ENCODE measurements at places on chromosomes 2 and 18. TPM values are rescaled to one million over a fixed set of nuclear protein-coding genes. Genes with fewer than 3 reads are reported as not detected.

DNA sequence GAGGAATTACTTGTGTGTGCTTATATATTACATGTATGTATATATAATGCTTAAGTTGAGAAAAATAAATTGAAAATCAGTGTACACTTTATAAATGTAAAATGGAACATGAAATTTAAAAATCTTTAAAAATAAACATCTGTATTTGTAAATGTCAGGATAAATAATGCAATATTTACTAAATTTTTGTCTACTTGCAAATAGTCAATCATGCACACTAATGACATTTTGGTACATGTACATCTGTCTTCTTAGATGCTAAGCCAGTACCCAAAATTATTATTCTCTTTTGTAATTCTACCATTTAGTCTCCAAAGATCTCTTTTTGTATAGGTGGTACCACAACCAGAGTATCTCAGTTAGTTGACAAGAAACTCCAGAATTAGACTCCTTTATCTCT lies 96.4 kb upstream of the SCN1A start:
- H3K27me3 ChIP-seq = no peaks in the 10 kb centered on the region
- H3K27ac ChIP-seq = no peak overlapping the region
- no peaks in the 10 kb centered on the region for H3K4me1 ChIP-seq
- H3K36me3 ChIP-seq = no peaks in the 10 kb centered on the region
- DNase-seq = no peak
- H3K4me3 ChIP-seq = no peak overlapping the region

- H3K4me3 ChIP-seq = no peak overlapping the region
- no peak for DNase-seq
- H3K27me3 ChIP-seq = no peaks in the 10 kb centered on the region
- H3K4me1 ChIP-seq = no peaks in the 10 kb centered on the region
Measured at GRCh38 chr2:31563273-31563839, 17.4 kb downstream of the SRD5A2 start.

The RAB27B gene
- total RNA-seq = under 0.01 TPM

The COLEC12 gene
- 81.3 TPM for total RNA-seq

The ZNF385B gene
- 3.3 TPM for total RNA-seq

- no peaks in the 10 kb centered on the region for H3K27me3 ChIP-seq
- H3K27ac ChIP-seq = no peak overlapping the region
- no peak for DNase-seq
- H3K4me1 ChIP-seq = no peaks in the 10 kb centered on the region
Measured at GRCh38 chr18:74451148-74451547, 6.0 kb downstream of the DIPK1C start.

GRCh38 chr2:113697516-113697915 lies 58.9 kb downstream of the SLC35F5 start:
- H3K4me1 ChIP-seq = no peaks in the 10 kb centered on the region
- no peak overlapping the region for H3K4me3 ChIP-seq
- no peaks in the 10 kb centered on the region for H3K36me3 ChIP-seq
- no peaks in the 10 kb centered on the region for H3K27me3 ChIP-seq
- DNase-seq = no peak

GRCh38 chr2:234339011-234339410 lies 157.9 kb downstream of the ARL4C start:
- H3K36me3 ChIP-seq = no peaks in the 10 kb centered on the region
- no peak overlapping the region for H3K27ac ChIP-seq
- no peak for DNase-seq
- no peaks in the 10 kb centered on the region for H3K4me1 ChIP-seq
- no peaks in the 10 kb centered on the region for H3K27me3 ChIP-seq

The AQP12A gene
- total RNA-seq = not detected

DNA sequence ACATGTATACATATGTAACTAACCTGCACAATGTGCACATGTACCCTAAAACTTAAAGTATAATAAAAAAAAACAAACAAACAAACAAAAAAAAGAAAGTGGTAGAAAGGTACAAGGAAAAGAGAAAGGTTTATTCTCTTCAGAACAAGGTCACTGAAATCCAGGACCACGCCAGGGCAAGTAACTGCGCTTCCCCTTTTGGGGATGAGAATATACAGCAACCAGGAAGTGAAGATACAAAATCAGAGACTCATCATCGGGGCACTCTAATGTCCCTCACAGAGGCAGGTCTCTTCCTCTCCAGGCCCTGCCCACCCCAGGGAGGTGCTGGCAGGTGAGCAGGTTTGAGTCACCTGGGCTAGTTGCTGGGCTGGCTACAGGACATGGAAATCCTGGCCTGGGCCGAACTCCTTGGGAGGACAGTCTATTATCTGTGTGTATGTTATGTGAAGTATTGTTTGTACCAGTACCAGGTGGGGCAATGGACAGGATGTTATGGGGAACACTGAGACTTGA lies 100.4 kb upstream of the GPR45 start:
- no peak overlapping the region for H3K27ac ChIP-seq
- no peak for DNase-seq
- H3K4me1 ChIP-seq = peaks cover 11% of the 10 kb centered on the region
- no peaks in the 10 kb centered on the region for H3K27me3 ChIP-seq

DNA sequence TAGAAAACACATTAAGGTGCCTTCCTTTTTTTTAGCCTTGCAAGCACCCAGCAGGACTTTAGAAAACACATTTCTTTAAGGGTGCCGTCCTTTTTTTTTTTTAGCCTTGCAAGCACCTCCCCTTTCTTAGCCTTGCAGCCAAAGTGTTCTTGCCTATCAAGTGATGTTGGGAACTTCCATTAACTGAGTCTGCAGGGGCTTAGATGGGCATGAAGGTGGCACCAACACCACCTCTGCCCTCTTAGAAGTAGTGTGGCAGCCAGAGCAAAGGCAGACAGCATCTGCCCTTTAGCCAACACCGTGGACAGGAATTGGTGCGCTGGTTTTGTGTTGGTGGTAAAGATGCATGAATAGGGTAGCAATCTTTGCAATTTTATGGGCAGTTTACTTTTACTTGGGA lies 211.6 kb upstream of the SP5 start:
- peaks cover 4% of the 10 kb centered on the region for H3K4me1 ChIP-seq
- H3K36me3 ChIP-seq = no peaks in the 10 kb centered on the region
- no peaks in the 10 kb centered on the region for H3K27me3 ChIP-seq

The CYRIA gene
- total RNA-seq = 8.6 TPM

The EPHA4 gene
- 78.9 TPM for total RNA-seq

The ATP8B1 gene
- 18.4 TPM for total RNA-seq

The TUBA4B gene
- total RNA-seq = 0.43 TPM

- H3K27ac ChIP-seq = no peak overlapping the region
- no peak for DNase-seq
- no peak overlapping the region for H3K4me3 ChIP-seq
Measured at GRCh38 chr2:203191961-203192360, 46.9 kb upstream of the CYP20A1 start.

- H3K4me3 ChIP-seq = no peak overlapping the region
- no peak overlapping the region for H3K27ac ChIP-seq
- no peak for DNase-seq
- H3K36me3 ChIP-seq = no peaks in the 10 kb centered on the region
Measured at GRCh38 chr2:58812771-58813344, 571.7 kb upstream of the FANCL start.

The OR6B2 gene
- not detected for total RNA-seq

- no peak for DNase-seq
- H3K4me1 ChIP-seq = no peaks in the 10 kb centered on the region
- no peak overlapping the region for H3K4me3 ChIP-seq
Measured at GRCh38 chr2:209663139-209663538, 108.5 kb upstream of the UNC80 start.

- DNase-seq = no peak
- H3K27me3 ChIP-seq = no peaks in the 10 kb centered on the region
- no peaks in the 10 kb centered on the region for H3K4me1 ChIP-seq
- H3K27ac ChIP-seq = no peak overlapping the region
Measured at GRCh38 chr2:39632876-39633275, 32.8 kb upstream of the TMEM178A start.

The RTKN gene
- total RNA-seq = 36.3 TPM

DNA sequence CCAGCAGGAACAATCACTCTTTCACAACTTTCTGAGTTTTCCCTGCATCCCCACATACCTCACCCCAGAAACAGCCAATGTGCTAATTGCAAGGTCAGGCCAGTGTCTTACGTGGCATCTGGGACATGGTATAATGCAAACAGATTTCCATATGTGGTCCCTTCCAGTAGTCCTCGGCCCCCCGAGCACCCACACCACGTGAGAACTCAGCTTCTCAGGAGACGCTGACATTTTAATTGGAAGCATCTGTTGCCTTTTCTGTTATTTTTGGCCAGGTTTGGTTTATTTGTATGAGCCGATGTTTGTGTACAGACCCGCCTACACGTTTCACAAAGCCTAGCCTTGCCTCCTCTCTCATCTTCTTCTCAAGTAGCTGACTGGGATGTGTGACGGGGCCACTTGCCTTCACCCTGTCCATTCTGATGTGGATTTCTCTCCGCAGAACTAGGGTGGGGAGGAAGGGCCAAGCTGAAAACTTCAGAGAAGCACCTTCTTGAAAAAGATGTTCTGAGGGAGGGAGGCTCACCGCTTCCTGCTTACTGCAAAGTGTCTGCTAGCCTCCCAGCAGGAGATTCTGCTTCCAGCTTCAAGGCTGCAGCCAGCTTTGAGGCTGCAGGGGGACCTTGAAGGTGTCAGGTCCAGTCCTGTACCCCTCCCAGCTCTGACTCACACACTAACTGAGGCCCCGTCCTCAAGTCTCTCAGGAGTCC lies 109.6 kb upstream of the SLC14A2 start:
- H3K36me3 ChIP-seq = no peaks in the 10 kb centered on the region
- H3K4me1 ChIP-seq = no peaks in the 10 kb centered on the region
- no peak overlapping the region for H3K4me3 ChIP-seq
- no peaks in the 10 kb centered on the region for H3K27me3 ChIP-seq
- DNase-seq = no peak

- H3K27ac ChIP-seq = no peak overlapping the region
- H3K4me3 ChIP-seq = no peak overlapping the region
- no peaks in the 10 kb centered on the region for H3K27me3 ChIP-seq
- H3K36me3 ChIP-seq = no peaks in the 10 kb centered on the region
- H3K4me1 ChIP-seq = no peaks in the 10 kb centered on the region
- no peak for DNase-seq
Measured at GRCh38 chr2:31711737-31712136, 131.0 kb upstream of the SRD5A2 start.

DNA sequence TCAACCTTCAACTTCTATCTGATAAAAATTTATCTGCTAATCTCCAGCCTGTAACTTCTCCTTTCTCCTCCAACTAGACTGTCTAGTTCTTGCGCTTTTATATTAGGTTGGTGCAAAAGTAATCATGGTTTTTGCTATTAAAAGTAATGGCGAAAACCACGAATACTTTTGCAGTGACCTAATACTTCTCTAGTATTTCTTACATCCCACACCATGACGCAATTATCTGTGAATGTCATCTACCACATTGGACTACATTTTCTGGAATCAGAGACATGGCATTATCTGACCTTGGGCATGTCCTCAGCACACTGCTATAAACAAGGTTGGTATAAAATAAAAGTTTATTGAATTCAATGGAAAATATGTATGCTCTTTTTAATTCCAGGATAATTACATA lies 370.2 kb upstream of the LYPD1 start:
- no peaks in the 10 kb centered on the region for H3K27me3 ChIP-seq
- no peaks in the 10 kb centered on the region for H3K4me1 ChIP-seq
- no peak overlapping the region for H3K4me3 ChIP-seq

The OTOS gene
- not detected for total RNA-seq

DNA sequence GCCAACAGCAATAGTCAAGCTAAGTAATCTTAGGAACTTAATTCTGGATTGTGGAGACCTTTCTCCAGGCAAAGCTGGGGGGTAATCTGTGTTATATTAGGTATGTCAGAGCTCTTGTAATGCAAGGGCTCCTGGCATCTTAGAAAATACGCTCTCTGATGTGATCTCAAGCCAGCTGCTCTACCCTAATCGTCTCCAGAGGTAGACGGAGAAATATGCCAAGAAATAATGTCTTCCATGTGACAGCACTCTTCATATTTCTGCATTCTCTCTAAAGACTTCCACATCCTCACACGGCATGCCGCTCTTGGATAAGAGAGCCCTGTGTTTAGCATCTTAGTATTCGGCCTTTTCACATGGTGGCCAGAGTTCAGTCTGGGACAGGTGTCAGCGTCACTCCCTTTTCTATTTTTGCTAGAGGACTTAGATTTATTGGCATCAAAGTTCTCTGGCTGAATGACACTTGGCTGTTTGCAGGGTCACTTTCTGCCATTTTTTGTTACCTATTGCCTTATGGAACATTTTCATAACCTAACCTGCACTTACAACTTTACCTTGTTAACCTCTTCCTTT lies 25.2 kb downstream of the CAPN13 start:
- H3K27me3 ChIP-seq = no peaks in the 10 kb centered on the region
- H3K4me1 ChIP-seq = no peaks in the 10 kb centered on the region
- no peak overlapping the region for H3K4me3 ChIP-seq
- H3K27ac ChIP-seq = no peak overlapping the region

The ABCG8 gene
- not detected for total RNA-seq

- DNase-seq = no peak
- H3K4me3 ChIP-seq = no peak overlapping the region
- no peaks in the 10 kb centered on the region for H3K4me1 ChIP-seq
- H3K36me3 ChIP-seq = no peaks in the 10 kb centered on the region
Measured at GRCh38 chr18:48687346-48688042, 148.7 kb downstream of the CTIF start.

DNA sequence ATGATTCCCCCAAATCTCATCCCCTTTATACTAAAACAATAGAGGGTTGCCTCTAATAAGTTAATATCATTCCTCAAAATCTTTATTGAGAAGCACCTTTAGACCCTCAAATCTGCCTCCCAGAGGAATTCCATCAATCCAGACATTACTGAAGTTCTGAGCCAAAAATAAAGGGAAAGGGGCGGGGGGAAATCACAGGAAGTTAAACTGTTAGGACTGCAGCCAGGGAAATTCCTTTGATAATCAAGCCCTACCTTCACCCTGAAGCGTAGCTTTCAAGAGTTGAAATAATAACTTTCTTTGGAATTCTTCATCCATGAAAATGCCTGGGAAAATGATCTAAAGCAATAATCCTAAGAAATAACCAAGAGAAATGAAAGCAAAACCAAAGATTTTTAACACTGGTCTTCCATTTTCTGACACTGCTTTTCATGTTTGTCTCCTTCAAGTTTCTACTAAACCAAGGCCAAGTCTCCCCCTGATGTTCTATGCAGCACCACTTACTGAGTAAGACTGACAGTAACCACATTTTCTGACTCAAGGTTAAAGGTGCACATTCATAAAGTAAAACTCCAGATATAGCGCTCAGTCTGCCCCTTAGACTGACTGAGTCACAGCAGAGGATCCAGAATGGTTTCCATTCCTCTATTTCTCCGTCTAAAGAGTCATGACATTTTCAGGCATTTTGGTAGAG lies 78.2 kb downstream of the TCF4 start:
- DNase-seq = no peak
- no peaks in the 10 kb centered on the region for H3K36me3 ChIP-seq
- H3K4me1 ChIP-seq = no peaks in the 10 kb centered on the region
- H3K27ac ChIP-seq = peak overlapping the region; percentile 84
- no peaks in the 10 kb centered on the region for H3K27me3 ChIP-seq

DNA sequence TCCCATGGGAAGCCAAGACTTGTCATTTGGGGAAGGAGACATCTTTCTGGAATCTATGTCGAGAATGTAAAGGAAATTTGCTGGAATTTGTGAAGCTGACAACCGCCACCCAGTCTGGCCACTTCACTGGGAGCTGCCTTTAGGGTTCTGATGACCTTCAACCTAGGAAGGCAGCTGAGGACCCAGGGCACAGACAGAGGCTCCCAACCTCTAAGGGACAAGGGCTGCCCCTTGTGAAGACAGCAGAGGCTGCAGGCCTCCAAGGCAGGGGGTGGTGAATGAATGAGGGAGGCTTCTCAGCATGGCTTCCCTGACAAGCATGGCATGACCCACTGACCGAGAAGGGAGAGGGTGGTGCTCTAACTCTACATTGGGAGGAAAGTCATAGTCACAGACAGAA lies 128.9 kb upstream of the ASB18 start:
- H3K27me3 ChIP-seq = no peaks in the 10 kb centered on the region
- DNase-seq = no peak
- H3K4me1 ChIP-seq = no peaks in the 10 kb centered on the region
- no peak overlapping the region for H3K27ac ChIP-seq
